ENCODE measurements at places on chromosomes 2 and 18.
A peak's percentile ranks its signal among the peaks of the same experiment; 100 is the strongest.

DNA sequence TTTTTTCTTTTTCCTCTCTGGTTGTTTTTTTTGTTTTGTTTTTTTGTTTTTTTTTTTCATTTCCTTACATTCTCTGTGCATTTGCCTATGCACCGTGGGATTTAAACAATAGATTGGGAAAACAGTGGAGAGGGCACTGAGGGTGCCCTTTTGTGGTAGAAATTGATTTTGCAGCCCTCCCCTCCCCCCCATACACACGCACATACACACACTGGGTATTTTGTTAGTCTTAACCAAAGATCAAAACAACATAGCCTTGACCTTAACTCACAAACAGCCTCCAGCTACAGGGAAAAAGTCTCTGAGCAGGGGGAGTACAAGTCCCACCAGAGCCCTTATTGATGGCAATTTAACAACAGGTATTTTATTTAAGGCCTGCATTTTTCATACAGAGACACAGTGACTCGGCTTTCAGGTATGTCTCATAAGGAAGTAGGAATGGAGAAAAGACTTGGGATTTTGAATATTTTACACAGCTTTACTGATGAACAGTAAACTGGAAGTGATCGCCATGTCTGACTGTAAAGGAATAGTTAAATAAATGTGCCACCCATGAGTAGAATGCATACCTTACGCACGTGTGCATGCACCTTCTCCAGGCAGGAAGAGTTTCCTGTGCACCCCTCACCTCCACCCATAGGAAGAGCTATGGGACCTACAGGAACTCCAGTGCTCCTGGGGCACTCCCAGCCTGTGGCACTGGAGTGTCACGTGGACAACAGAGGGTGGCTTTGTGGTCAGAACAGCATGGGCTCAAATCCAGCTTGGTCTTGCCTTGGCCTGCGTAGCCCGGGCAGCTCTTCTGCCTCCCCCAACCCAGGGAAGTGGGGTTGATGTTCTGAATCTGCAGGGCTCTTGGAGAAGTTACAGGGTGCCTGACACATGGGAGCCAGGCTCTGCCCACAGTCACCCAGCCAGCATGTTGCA, 266.4 kb downstream of the ANAPC1 start:
- no peak for DNase-seq

- peak; percentile 49 for DNase-seq
Measured at GRCh38 chr2:30223413-30223874, 7.9 kb upstream of the LBH start.

GRCh38 chr2:190443778-190444481, 35.8 kb downstream of the MFSD6 start:
- no peak for DNase-seq

DNA sequence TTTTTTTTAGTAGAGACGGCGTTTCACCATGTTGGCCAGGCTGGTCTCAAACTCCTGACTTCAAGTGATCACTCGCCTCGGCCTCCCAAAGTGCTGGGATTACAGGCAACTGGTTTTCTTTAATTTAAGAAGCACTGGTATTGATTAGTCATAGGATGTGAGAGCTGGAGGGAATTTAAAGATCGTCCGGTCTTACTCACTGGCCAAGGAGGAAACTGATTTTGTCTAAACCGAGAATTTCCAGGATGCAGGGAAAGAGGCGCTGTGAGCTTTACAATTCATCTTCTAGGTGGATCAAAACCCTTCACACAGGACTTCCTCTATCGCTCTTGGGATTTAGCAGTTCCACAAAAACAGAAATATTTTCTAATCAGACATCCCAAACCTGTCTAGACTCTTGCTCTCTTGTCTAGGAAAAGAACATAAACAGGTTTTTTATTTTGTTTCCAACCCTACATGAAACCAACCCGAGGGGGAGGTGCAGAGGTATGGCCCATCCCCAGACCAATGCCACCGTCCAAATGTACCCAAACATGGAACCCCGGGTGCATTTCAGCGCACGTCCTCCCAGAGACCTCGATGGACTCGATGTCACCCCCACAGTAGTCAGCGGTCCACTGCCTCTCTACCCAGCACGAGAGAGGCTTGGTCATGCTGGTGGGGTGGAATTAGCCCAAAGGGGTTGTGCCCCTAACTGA, 12.5 kb upstream of the TUBB6 start:
- no peak for DNase-seq

GRCh38 chr18:69954719-69955480, 7.2 kb upstream of the CD226 start:
- DNase-seq: no peak

- DNase-seq: no peak
Measured at GRCh38 chr2:110679337-110679707, 1.5 kb upstream of the BUB1 start.

DNA sequence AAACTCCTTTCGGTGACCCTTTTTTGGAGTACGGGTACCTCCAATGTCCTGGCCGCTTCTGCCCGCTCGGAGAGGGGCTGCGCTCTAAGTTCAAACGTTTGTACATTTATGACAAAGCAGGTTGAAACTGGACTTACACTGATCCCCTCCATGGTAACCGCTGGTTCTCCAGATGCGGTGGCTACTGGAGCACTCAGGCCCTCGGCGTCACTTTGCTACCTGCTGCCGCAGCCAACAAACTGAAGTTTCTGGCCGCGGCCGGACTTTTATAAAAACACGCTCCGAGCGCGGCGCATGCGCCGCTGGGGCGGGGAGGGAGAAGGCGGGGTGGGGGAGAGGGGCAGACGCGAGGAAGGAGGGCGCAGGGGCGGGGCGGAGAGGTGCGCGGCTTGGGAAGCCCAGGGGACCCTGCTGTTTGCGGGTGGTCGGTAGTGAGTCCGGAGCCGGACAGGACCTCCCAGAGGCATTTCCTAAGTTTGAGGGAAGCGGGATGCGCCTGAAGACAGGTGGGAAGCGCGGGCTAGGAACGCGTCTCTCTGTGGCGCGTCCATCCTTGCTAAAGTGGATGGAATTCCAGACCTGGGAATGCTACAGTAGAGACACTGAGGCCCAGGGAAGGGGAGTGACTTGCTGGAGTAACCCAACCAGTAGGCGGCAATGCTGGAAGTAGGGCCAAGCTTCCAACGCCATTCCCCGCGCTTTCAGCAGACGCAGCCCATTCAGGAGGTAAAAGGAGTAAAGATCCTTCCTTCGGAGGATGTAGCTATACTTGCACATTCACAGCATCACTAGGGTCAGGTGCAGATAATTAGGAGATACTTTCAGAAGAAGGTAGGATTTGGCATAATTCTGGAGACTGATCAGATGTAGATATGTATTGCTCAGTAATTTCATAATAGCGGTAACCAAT, at the start of gene CXCR4:
TSS of gene CXCR4 (minus strand) at position 241 of the 910 bp plus-strand sequence. CDS start at position 152, 89 bp downstream.
- no peak for DNase-seq

GRCh38 chr2:98369710-98370239, 23.5 kb downstream of the CNGA3 start:
- no peak for DNase-seq

GRCh38 chr18:35974181-35974580, 1.7 kb downstream of the RMP24 start:
- DNase-seq: no peak

DNA sequence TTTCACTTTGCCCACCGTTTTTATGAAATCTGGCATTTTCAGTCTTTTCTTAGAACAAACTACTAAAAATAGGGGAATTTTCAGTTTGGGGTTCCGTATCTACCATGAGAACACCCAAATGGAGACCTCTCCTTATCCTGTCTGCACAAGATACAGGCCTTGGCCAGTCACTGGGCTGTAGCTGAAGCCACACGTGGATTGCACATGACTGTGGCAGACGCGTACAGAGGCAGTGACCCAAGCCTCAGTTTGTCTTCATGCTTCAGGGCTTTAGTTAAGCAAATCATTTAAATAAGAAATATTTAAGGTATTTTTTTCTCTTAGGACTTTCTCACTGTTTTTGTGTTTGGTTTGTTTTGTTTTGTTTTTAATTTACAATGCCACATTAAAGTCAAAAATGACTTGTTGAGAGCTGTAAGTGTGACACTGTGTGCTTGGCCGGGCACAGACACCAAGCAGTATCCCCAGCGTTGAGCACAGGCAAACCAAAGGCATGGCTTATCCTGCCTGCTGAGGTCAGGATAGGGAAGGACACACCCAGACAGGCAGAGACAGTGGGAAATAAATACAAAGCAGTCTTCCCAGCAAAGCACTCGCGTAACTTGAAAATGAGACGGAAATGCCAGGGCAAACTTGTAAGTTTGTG, 53.3 kb downstream of the TRAPPC12 start:
- DNase-seq: no peak

DNA sequence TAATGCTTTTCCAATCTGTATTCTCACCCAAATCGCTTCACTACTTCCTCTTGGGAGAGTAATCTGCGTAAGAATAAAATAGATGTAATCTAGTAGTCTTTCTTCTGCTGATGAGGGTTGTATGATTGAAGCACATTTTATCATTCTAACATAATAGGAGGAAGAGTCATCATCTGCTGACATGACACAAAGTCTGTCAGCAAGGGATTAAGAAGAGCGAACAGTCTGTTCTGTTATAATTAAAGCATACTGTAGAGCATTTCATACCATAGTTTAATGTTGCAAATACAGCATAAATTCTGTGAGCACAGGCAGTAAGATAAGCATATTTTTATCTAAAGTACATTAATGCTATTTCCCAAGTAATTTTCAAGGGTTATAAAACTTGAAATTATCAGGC, 10.4 kb downstream of the SLC25A52 start:
- DNase-seq: no peak

- DNase-seq: no peak
Measured at GRCh38 chr2:133025004-133025403, 355.0 kb upstream of the LYPD1 start.

DNA sequence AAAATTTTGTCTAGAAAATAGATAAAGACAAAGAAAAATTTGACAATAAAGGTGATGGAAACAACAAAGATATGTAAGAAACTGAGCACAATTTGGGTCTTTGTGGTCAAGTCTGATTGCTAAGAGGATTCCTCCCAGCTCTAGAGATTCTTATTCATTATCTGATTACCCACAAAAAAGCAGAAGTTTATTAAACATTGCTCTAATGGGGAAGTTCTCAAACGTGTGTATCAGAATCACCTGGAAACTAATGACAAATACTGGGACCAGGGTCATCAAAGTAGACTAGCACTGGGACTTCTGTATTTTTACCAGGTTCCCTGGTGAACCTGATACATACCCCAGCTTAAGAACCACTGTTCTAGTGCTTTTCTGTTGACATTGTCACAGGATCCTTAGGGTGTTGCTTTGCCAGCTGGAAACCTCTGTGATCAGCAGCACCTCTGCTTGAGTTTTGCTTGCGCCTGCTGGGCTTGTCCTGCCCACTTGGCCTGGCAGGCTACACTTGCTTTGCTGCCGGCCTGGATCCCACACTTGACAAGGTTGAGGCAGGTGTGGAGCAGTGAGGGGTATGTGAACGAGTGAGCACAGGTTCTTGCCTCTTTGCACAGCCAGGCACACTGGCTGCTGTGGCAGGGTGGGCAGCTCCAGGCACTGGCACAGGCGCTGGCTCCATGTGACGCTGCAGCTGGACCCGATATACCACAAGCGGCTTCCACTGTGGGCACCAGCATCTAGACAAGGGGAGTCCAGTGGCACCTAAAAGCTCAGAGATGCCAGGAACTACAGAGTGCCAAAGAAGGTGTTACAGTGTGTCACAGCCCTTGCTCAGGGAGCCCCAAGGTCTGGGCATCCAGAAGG, 6.2 kb upstream of the GORASP2 start:
- DNase-seq: no peak

Data from coronary artery (tissue), 2 donors.